ENCODE measurements at places on chromosomes 5 and 9. TPM values are rescaled to one million over a fixed set of nuclear protein-coding genes. Genes with fewer than 3 reads are reported as not detected.

- DNase-seq, result no peak
Observed at GRCh38 chr9:77475641-77476473, 172.3 kb downstream of the GNA14 start.

DNA sequence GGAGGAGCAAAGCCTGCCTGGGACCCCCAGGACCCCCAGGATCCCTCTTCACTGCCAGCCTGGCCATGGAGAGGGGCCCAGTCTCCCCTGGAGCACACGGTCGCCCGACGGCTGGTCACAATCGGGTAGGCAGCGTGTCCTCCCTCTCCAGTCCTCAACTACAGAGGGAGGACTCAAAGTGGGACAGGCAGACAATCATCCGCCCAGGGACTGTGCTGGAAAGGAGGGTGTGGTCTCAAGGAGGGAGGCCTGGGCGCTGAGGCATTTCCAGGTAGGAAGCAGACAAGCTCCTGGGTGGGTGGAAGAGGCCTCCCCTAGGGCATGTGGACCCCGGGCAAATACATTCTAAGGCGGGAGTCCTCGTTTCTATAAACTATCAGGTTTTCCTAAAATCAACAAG lies 93.2 kb upstream of the ADAMTS2 start:
- no peak for DNase-seq

GRCh38 chr5:109739741-109740728 lies 50.3 kb downstream of the MAN2A1 start:
- DNase-seq, result no peak

DNA sequence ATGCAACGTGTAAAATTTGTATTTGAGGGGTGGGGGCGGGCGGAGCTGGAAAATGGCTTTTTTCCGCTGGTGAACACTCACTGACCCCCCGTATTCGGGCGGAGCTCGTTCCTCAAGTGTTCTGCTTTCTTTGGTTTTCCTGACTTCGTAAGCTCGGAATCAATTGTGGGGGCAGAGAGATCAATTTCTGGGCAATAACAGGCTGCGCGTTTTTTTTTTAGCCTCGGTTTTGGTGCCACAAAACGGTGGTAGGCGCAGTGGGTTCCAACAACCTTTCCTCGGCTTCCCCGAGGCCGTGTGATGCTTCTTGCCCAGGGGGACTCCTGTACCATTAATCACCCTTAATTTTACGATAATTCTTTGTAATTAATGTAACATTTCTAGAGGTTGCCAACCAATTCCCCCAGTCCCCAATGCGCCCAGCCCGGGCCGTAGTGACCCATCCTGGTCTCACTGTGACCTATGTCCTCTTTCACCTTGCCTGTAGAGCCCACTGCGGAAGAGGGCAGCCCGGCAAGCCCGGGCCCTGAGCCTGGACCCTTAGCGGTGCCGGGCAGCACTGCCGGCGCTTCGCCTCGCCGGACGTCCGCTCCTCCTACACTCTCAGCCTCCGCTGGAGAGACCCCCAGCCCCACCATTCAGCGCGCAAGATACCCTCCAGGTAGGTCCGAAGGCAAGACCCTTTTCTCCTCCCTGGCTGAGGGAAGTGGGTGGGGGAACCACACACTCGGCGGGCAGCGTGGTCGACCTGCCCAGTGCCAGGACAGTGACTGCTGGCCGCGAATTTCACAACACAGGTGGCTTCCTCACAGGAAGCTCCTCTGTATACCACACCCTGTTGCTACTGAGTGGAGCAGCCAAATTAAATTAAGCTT lies 3.7 kb downstream of the NR4A3 start:
- peak; percentile 81 for DNase-seq

GRCh38 chr5:133382661-133383579 lies 229.4 kb downstream of the FSTL4 start:
- DNase-seq, result no peak

GRCh38 chr5:127700237-127700766 lies 2.9 kb upstream of the CCDC192 start:
- DNase-seq, result no peak

The BARHL1 gene
- not detected for polyA plus RNA-seq

The FSTL4 gene
- 0.13 TPM for polyA plus RNA-seq

All from left lung (tissue), 14 donors.